Glomerular endothelial cell (primary cell): ENCODE measurements at places on chromosomes 12 and 14.

DNA sequence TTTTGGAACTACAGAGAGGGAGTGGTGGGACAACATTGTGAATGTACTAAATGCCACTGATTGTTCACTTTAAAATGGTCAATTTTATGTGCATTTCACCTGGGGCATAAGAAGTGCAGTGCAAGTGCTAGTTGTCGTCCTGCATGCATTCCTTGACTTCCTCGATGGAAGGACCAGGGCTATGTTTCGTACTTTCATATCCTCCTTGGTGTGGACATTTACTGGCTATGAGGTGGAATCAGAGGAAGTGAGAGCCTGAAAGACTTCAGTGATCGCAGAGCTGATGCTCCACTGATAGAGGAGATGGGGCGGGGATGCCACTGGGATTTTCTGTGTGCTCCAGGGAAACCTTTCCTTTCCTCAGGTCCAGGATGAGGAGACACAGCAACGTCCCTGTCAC lies 54.1 kb upstream of the DDX11 start:
- no peak for DNase-seq

DNA sequence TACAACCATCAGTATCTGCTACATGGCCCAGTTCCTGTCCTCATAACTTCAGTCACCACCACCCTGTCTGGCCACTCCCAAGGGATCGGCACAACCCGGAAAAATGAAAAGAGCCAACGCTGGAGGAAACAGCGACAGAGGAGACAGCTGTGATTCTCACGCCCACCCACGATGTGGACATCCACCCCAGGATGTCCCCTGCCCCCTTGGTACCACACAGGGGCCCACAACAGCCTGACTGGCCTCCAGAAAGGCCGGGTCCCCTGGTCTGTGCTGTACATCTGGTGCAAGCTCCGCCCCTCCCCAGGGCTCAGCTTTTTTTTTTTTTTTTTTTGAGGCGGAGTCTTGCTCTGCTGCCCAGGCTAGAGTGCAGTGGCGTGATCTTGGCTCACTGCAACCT lies 12.5 kb downstream of the RPS6KL1 start:
- no peak for DNase-seq

DNA sequence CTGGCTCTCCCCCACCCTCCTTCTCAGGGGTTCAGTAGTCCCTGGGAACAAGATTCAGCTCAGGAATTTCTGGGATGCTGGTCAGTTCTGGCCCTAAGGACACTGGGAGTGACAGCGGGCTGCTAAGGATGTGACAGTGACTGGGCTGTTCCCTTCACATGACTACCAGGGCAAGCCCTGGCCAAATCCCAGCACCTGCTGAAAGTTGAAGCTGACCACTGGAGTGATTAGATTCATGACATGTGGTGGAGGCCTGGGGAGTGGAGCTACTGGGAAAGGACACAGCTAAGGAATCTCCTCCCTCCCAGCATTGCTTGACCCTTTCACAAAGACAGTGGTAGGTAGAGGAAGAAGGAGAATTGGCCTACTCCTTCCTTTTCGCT lies 204.9 kb downstream of the DAD1 start:
- no peak for DNase-seq

- DNase-seq: no peak
Observed at GRCh38 chr12:13576935-13577500, 380.5 kb downstream of the EMP1 start.

GRCh38 chr14:67668559-67668958 lies 5.9 kb downstream of the VTI1B start:
- DNase-seq: no peak

DNA sequence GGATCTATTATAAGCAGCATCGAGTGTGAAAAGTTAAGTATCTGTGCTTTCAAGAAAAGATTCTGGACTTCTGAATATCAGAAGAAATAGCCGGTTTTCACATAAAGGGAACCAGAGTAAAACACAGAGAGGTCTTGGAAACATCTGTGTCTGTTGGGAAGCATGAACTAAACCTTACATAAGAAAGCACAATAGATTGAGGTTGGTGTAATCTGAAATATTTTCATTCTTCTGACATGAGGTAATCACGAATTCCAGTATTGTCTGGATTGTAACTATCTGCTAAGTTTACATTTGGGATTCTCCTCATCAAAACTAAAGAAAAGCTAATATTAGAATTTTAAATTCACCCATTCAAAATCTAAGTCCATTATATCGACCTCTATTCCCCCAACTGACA lies 161.3 kb downstream of the CPNE8 start:
- DNase-seq: no peak

DNA sequence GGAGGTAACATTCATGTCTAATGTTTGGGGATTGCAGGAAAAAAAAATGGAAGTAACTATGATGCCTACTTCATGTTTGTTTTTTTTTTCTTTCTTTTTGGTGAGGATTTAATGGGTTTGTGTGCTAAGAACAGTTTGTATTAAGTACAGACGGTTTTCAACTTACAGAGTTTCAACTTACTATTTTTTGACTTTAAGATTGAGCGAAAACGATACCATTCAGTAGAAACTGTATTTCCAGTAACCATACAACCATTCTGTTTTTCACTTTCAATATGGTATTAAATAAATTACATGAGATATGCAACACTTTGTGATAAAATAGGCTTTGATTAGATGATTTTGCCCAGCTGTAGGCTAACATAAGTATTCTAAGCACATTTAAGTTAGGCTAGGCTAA lies 10.4 kb downstream of the TECPR2 start:
- DNase-seq: no peak

DNA sequence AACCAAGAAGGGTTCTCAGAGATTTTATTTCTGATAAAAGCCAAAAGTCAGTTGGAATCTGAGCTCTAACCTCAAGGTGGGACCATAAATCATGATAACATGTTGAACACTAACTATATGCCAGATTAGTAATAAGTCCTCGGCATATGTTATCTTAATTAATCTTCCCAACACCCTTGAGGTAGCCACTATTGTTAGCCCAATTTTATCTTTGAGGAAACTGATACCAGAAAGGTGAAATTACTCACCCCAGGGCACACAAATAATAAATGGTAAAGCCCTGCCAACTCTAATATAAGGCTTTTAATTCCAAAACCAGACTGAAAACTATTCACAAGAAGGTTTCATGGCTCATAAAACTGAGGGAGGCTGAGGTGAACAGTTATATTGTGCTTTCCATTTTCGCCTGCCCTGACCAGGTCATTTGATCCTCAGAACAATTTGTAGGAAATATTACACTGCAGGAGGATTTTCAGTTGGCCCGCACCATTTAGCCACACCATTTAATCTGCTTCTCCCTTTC lies 16.1 kb upstream of the NUAK1 start:
- DNase-seq: no peak
